ENCODE measurements at places on chromosomes 16 and 17. TPM values are rescaled to one million over a fixed set of nuclear protein-coding genes. Genes with fewer than 3 reads are reported as not detected.

DNA sequence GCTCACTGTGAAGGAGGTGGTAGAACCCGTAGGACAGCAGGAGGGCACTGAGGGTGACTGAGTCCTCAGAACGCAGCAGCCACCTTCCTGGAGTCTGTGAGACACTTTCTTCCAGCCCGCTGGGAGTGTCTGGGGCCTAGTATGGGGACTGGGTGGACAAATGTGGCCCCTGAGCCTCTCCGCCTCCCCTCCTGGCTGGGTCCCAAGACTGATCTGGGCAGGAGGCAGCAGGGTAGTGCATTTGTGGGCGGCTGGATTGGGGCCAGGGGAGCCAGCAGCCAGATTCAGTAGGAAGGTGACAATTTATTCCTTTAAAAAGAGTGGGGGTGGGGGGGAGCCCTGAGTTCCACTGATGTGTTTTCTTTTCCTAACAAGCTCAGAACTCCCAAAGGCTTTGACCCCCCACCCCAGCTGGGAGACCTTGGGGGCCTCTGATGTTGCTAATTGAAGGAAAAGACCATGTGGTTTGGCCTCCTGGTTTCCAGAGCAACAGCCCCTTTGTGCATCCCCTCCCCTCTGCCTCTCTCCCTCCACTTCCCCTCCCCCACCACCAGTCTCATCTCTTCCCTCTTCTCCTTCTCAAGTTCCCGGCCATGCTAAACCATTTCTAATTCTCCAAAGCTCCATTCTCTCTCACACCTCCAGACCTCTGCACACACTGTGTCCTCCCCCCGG, 4.4 kb downstream of the CLEC19A start:
- no peaks in the 10 kb centered on the region for H3K27me3 ChIP-seq
- H3K4me1 ChIP-seq, result peaks cover 3% of the 10 kb centered on the region
- no peak for DNase-seq
- no peak overlapping the region for H3K27ac ChIP-seq
- no peak overlapping the region for H3K4me3 ChIP-seq

Gene SLC9A5
- 2.8 TPM for total RNA-seq

- H3K27ac ChIP-seq, result no peak overlapping the region
- peaks cover 6% of the 10 kb centered on the region for H3K4me1 ChIP-seq
- no peaks in the 10 kb centered on the region for H3K27me3 ChIP-seq
- DNase-seq, result no peak
- H3K4me3 ChIP-seq, result no peak overlapping the region
These were observed 32.9 kb downstream of the MAP2K4 start for GRCh38 chr17:12053552-12053951.

Gene KRT38
- total RNA-seq, result not detected

DNA sequence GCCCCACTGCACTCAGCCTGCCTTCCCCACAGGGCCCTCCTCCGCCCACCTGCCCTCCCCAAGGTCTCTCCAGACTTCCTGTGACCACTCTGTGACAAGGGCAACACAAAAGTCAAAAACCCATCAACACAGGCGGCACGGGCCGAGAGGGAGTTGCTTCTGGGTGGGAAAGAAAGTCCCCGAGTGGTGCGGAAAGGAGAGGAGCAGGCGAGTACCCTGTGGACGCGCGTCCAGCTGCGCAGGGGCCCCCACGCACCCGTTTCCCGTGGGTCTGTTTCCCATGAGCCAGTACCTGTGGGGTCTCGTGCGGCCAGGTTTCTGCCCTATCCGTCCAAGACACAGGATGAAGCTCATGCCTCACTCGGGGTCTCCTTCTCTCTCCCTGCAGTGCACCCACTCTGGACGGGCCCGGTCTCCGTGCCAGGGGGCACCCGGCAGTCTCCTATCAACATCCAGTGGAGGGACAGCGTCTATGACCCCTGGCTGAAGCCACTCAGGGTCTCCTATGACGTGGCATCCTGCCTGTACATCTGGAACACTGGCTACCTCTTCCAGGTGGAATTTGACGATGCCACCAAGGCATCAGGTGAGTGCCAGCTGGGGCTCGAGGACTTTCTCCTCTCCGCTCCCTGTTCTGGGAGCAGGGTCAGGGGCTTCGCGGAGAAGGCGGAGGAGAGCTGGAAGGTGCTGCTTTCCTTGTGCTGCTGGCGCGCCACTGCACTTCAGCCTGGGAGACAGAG, 12.2 kb downstream of the CD2BP2 start:
- no peaks in the 10 kb centered on the region for H3K27me3 ChIP-seq
- H3K4me1 ChIP-seq, result no peaks in the 10 kb centered on the region
- no peak overlapping the region for H3K4me3 ChIP-seq
- no peak overlapping the region for H3K27ac ChIP-seq
- DNase-seq, result no peak

- H3K27ac ChIP-seq, result no peak overlapping the region
- no peak overlapping the region for H3K4me3 ChIP-seq
- H3K27me3 ChIP-seq, result no peaks in the 10 kb centered on the region
- no peaks in the 10 kb centered on the region for H3K36me3 ChIP-seq
- H3K4me1 ChIP-seq, result no peaks in the 10 kb centered on the region
- no peak for DNase-seq
These were observed 217.7 kb upstream of the CDH8 start for GRCh38 chr16:62253966-62254365.

- no peak overlapping the region for H3K27ac ChIP-seq
- H3K27me3 ChIP-seq, result no peaks in the 10 kb centered on the region
- no peak for DNase-seq
These were observed 99.3 kb downstream of the NDE1 start for GRCh38 chr16:15749371-15749770.

DNA sequence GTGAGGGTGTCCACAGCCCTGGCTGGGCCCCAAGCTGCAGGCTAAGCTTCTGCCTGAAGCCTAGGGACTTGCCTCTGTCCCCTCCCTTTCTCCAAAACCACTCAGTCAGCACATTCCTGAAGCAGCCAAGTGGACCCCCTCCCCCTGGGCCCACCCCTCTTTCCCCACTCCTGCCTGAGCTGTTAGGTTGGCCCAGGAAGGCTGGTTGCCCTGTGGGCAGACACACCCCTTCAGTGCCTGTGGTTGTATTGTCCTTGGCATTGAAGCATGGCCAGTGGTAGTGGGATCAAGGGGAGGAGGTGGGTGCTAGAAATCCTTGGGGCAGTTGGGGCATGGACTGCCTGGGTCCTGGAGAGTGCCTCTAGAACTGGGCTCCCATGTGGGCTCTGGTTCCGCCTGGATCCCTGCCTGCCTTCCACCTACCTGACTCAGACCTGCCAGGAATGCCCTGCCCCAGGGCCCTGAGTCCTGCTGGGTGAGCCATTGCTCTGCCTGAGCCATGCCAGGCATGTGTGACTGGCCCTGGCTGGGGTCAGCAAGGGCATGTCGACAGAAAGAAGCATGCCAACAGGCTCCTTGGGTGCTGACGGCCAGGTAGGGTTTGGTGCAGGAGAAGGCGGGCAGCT, 2.1 kb downstream of the TRAF4 start:
- peaks cover 85% of the 10 kb centered on the region for H3K4me1 ChIP-seq
- H3K27ac ChIP-seq, result peak overlapping the region; percentile 94
- H3K27me3 ChIP-seq, result no peaks in the 10 kb centered on the region
- peak overlapping the region; percentile 74 for H3K4me3 ChIP-seq
- peaks cover 37% of the 10 kb centered on the region for H3K36me3 ChIP-seq
